ENCODE measurements at places on chromosomes 11 and 22. TPM values are rescaled to one million over a fixed set of nuclear protein-coding genes. Genes with fewer than 3 reads are reported as not detected.

The C11orf71 gene
- 3.4 TPM for total RNA-seq

The TSKU gene
- total RNA-seq = 6.3 TPM

The RTN4R gene
- total RNA-seq = 0.13 TPM

The PSMA1 gene
- 151 TPM for total RNA-seq

The SWAP70 gene
- total RNA-seq = 54.2 TPM

The FOLH1 gene
- 0.62 TPM for total RNA-seq
